Nucleus accumbens (tissue), 56 donors: ENCODE measurements at places on chromosomes 6 and 20.

DNA sequence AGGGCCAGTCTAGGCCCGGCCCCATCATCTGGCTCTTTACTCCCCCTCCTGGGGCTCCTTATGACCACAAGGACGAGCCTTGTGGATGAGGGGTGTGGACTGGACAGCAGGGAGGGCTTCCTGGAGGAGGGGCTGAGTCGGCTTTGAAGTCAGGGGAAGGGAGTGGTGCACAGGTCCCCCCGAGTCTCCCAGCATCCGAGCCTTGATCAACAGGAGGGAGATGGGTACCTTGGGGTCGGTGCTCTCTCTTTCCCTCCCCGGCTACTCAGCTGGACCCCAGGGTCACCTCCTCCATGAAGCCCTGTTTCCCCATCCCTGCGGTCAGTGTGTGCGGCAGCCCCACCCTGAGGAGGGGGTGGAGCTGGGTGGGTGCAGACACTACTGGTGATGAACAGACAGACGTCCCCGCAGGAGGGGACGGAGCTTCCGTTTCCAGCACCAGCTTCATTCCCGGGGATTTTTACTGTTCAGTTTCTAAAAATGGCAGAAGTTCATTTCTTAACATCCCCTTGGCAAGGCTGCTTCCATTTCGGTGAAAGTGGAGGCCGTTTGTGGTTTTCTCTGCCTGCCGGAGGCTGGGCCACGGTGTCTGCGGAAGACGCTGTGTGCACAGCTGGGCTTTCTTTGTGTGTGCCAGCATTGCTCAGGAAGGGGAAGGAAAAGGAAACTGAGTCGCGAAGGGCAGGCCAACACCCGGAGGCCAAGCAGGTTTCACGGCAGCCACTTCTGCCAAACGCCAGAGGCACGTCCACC is 19.6 kb downstream of the NTSR1 start:
- DNase-seq = no peak

- DNase-seq = no peak
Measured at GRCh38 chr6:165744555-165745228, 81.7 kb upstream of the PDE10A start.

DNA sequence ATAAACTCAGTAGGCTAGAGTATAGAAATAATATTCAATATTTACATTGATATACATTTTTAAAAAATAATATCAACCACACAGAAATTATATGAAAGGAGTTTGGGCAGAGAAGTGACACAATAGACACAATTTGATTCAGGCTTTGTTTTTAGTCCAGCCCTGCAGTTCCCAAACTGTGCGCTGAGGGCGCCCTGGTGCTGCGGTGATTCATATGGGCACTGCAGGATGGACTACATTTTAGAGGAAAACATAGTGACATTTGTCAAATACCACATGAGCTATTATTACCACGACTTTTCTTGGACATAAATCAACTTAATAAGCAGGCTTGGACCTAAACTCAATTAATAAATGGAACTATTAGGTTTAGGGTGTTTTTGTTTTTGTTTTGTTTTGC is 364.3 kb upstream of the ID4 start:
- DNase-seq = no peak

DNA sequence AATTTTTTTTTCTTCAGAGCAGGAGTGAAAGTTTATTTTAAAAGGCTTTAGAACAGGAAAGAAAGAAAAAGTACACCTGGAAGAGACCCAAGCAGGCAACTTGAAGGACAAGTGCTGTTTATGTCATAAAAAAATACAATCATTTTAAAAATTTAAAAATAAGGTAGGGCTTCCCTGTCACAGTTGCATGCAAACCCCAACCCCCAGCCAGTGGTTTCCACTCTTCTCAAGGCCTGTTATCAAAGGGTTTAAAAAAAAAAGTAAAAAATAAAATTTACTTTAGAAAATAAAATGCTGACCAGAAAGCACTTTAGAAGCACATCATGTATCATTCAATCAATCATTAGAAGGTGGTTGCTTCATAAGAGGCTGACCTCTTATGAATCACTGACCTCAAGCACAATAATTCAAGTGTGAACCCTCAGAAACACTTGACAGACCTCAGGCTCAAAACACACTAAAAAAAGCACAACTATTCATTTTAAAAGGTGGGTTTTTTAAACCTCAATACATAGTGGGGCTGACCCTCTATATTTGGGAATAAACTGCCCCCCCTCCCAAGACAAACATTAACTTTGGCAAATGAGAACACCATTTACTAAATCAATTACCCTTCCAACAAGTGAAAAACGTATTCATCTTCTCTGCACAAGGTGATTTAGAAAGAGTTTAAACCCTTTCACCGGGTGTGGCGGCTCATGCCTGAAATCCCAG is 15.6 kb downstream of the ILRUN start:
- DNase-seq = no peak

DNA sequence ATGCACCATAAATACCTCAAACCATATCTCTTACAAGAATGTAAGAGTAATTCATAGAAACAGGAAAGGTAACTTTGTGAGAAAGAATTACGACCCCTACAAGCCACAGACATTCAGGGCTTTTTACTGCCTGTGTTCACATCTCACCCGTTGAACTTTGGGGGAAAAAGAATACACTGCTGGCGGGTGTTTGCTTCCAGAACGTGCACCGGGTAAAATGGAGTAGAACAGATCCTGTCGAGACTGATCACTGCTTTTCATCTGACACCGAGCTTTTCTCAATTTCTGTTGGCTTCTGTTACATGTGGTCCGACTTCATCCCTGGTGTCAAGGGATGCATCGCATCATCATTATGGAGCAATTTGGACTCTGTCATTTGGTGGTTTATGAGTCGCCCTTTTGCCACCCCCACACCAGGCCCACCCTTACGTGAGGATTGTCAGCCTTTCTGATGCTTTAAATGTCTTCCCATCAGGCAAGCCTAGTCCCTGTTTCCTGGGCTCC is 219.2 kb upstream of the ZFP64 start:
- no peak for DNase-seq

GRCh38 chr20:62647521-62648317 is 5.4 kb downstream of the SLCO4A1 start:
- no peak for DNase-seq
